Osteocyte (in vitro differentiated cells): ENCODE measurements at places on chromosomes 6 and 20. TPM values are rescaled to one million over a fixed set of nuclear protein-coding genes. Genes with fewer than 3 reads are reported as not detected.
A peak's percentile ranks its signal among the peaks of the same experiment; 100 is the strongest.

OXT gene
- total RNA-seq = not detected in 2 replicates

GRCh38 chr6:156348849-156349248 is 428.3 kb upstream of the ARID1B start:
- no peak overlapping the region for H3K4me3 ChIP-seq
- H3K36me3 ChIP-seq = no peaks in the 10 kb centered on the region
- no peak for DNase-seq
- peaks cover 21% of the 10 kb centered on the region for H3K27me3 ChIP-seq

DNA sequence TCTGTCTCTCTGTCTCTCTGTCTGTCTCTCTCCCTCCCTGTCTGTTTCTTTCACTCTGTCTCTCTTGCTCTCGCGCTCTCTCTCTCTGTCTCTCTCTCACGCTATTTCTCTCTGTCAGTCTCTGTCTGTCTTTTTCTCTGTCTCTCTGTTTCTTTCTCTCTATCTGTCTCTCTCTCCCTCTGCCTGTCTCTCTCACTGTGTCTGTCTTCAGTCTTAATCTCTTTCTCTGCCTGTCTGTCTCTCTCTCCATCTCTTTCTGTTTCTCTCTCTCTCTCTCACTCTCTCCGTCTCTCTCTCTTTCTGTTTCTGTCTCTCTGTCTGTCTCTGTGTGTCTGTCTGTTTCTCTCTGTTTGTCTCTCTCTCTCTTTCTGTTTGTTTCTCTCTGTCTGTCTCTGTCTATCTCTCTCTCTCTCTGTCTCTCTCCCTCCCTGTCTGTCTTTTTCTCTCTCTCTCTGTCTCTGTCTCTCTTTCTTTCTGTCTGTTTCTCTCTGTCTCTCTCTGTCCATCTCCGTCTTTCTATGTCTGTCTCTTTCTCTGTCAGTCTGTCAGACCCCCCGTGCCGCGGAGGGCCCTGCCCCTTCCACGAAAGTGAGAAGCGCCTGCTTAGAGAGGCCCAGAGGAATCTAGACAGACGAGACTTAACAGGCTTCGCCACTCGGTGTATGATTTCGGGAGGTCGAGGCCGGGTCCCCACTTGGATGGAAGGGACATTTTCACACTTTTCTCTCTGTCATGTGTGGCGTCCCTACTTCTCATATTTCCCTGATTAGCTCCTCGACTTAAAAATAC is 346.3 kb upstream of the DEFB115 start:
- no peaks in the 10 kb centered on the region for H3K27me3 ChIP-seq
- no peaks in the 10 kb centered on the region for H3K36me3 ChIP-seq

- DNase-seq = no peak
- H3K27me3 ChIP-seq = no peaks in the 10 kb centered on the region
- no peak overlapping the region for H3K27ac ChIP-seq
- H3K4me3 ChIP-seq = no peak overlapping the region
- peaks cover 33% of the 10 kb centered on the region for H3K4me1 ChIP-seq
Measured at GRCh38 chr20:53752971-53753879, 159.6 kb upstream of the ZNF217 start.

- H3K27me3 ChIP-seq = peaks cover 30% of the 10 kb centered on the region
- H3K4me3 ChIP-seq = no peak overlapping the region
- no peak for DNase-seq
- H3K4me1 ChIP-seq = no peaks in the 10 kb centered on the region
Measured at GRCh38 chr20:1696521-1697209, 39.1 kb upstream of the SIRPG start.

GRCh38 chr20:20022498-20022897 is 5.3 kb downstream of the NAA20 start:
- H3K4me1 ChIP-seq = peaks cover 36% of the 10 kb centered on the region
- no peak overlapping the region for H3K4me3 ChIP-seq
- DNase-seq = no peak
- H3K27ac ChIP-seq = peak overlapping the region; percentile 57
- no peaks in the 10 kb centered on the region for H3K27me3 ChIP-seq

DNA sequence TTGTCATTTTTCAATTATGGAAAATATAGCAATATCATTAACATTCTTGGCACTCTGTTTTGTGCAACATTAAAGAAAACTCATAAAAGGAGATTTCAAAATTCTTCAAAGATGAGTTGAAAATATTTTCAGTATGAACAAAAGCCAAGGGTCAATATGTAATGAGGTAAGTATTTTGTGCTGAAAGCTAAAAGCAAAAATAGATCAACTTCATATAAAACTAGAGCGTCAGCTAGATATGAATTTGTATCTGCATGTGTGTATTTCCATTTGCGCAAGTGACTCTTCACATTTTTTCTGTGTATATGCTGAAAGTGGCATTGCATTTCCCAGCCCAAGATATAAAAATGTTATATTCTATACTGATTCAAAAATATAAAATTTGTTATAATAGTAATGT is 492.1 kb upstream of the EYS start:
- no peaks in the 10 kb centered on the region for H3K4me1 ChIP-seq
- no peaks in the 10 kb centered on the region for H3K36me3 ChIP-seq
- no peak overlapping the region for H3K4me3 ChIP-seq

GRCh38 chr6:17018425-17018824 is 83.4 kb upstream of the STMND1 start:
- H3K36me3 ChIP-seq = no peaks in the 10 kb centered on the region
- peaks cover 17% of the 10 kb centered on the region for H3K4me1 ChIP-seq
- no peak overlapping the region for H3K27ac ChIP-seq
- DNase-seq = no peak
- H3K4me3 ChIP-seq = no peak overlapping the region

GRCh38 chr6:41288754-41289129 is 2.3 kb upstream of the TREM1 start:
- H3K36me3 ChIP-seq = no peaks in the 10 kb centered on the region
- H3K4me3 ChIP-seq = no peak overlapping the region
- peaks cover 49% of the 10 kb centered on the region for H3K27me3 ChIP-seq
- DNase-seq = no peak
- no peak overlapping the region for H3K27ac ChIP-seq
